ENCODE measurements at places on chromosomes 3 and 15. TPM values are rescaled to one million over a fixed set of nuclear protein-coding genes. Genes with fewer than 3 reads are reported as not detected.
A peak's percentile ranks its signal among the peaks of the same experiment; 100 is the strongest.

The SERPINI2 gene
- total RNA-seq = not detected

The SLC22A13 gene
- total RNA-seq = 0.44 TPM

The PLSCR2 gene
- total RNA-seq = not detected

DNA sequence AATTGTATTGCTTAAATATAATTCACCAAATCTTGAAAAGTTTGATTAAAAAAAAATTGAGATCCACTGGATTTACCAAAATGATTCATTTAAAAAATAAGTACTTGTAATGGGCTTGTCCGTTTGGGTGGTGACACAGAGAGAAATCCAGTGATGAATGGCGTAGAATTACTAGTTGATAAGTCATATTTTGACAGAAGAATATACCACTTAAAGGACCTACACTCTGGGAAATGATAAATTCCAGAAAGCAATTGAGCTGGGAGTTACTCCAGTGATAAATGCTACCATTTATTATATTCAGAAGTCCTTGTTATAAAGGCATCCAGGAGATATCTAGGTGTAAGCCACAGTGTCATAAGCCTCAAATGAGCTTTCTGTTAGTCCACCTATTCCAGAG lies 141.8 kb upstream of the CFAP20DC start:
- no peak for DNase-seq
- H3K27ac ChIP-seq = no peak overlapping the region
- H3K36me3 ChIP-seq = no peaks in the 10 kb centered on the region
- peaks cover 12% of the 10 kb centered on the region for H3K4me1 ChIP-seq

DNA sequence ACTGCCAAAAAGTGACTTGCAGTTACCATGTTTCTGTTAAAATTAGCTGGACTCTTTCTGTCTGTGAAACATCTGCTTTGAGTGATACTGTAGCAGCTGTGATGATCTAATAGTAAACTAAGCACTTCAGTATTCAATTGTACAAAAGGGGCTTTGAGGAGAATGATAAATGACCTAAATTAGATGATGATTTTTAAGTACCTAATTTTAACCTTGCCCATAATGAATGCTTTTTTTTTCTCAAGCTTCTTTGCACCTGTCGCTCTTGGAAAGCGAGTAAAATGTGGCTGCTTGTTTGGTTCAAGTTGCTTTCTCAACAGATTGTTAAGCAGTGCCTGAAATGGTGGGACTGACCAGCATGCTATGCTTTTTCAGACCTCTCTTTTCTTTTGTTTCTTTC lies 752.3 kb downstream of the EPHA3 start:
- H3K27me3 ChIP-seq = no peaks in the 10 kb centered on the region
- no peak overlapping the region for H3K4me3 ChIP-seq
- H3K27ac ChIP-seq = no peak overlapping the region
- no peak for DNase-seq
- H3K4me1 ChIP-seq = no peaks in the 10 kb centered on the region

DNA sequence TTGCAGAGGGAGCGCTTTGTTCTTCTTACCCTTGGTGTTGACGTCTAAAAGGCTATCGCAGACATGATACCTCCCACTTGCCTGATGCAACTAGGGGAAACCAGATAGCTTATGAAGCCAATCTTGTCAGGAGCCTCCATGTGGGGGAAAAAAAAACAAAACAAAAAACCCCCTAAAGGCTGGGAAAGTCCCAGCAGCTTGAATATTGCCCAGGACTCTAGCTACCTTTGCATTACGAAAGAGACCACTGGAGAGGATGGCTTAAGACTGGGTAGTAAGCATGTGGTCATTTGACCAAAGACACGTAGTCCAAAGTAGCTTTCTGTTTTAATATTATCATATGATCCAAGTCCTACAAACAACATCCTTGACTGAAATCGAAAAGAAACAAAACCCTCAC lies 120.7 kb upstream of the WNT5A start:
- H3K4me3 ChIP-seq = no peak overlapping the region
- no peaks in the 10 kb centered on the region for H3K27me3 ChIP-seq
- peaks cover 12% of the 10 kb centered on the region for H3K4me1 ChIP-seq
- no peak for DNase-seq
- no peaks in the 10 kb centered on the region for H3K36me3 ChIP-seq

GRCh38 chr3:37984051-37984450 lies 6.5 kb upstream of the VILL start:
- H3K27ac ChIP-seq = no peak overlapping the region
- H3K36me3 ChIP-seq = peaks cover 6% of the 10 kb centered on the region
- H3K4me1 ChIP-seq = peaks cover 41% of the 10 kb centered on the region
- DNase-seq = no peak
- H3K4me3 ChIP-seq = no peak overlapping the region

DNA sequence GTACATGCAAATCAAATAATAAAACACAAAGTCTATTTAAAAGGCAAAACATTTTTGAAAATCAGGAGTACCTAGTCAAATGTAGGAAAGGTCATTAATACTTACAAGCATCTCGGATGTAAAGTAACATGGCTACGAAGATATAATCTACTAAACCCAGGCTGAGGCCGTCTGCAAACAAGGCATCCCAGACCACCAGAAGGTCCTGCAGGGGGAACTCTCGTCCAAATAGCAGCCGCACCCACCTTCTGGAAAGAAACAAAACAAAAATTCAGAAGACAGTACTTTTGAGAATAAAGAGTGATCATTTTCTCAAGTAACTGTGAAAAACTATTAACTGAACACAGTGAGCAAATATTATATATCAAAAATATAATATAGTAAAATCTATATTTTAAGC lies 423.1 kb downstream of the PLCL2 start:
- no peaks in the 10 kb centered on the region for H3K36me3 ChIP-seq
- no peak overlapping the region for H3K4me3 ChIP-seq
- no peaks in the 10 kb centered on the region for H3K4me1 ChIP-seq
- H3K27ac ChIP-seq = no peak overlapping the region

GRCh38 chr3:48273594-48274211 lies 32.8 kb downstream of the ZNF589 start:
- no peak overlapping the region for H3K4me3 ChIP-seq
- H3K36me3 ChIP-seq = no peaks in the 10 kb centered on the region
- peaks cover 19% of the 10 kb centered on the region for H3K4me1 ChIP-seq
- H3K27me3 ChIP-seq = no peaks in the 10 kb centered on the region

DNA sequence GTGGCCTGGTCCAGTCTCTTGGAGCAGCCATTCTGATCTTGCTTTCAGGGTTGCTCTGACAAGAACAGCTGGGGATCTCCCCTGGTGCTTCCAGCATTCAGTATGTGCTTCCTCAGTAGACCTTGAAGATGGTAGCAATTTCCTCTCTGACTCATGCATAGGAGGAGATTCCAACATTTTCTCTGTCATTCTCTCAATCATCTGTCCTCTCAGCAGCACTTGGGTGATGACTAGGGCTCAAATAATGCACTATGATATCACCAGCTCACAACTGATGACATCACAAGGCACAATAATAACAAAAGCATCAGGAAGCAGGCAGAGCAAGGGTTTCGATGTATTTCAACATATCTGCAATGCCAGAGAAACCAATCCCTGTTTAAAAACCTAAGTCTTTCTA lies 52.7 kb downstream of the NFKBIZ start:
- no peaks in the 10 kb centered on the region for H3K36me3 ChIP-seq
- no peak overlapping the region for H3K4me3 ChIP-seq
- peak overlapping the region; percentile 48 for H3K27ac ChIP-seq
- peak; percentile 86 for DNase-seq
- no peaks in the 10 kb centered on the region for H3K27me3 ChIP-seq
- H3K4me1 ChIP-seq = peaks cover 6% of the 10 kb centered on the region

- no peak overlapping the region for H3K4me3 ChIP-seq
- no peak overlapping the region for H3K27ac ChIP-seq
- H3K36me3 ChIP-seq = no peaks in the 10 kb centered on the region
- DNase-seq = no peak
These were observed 17.9 kb upstream of the NR2C2 start for GRCh38 chr3:14929310-14930074.
